ENCODE measurements at places on chromosomes 13 and 19. TPM values are rescaled to one million over a fixed set of nuclear protein-coding genes. Genes with fewer than 3 reads are reported as not detected.

Gene RAB3A
- 7.7 TPM for total RNA-seq

Gene LYPD5
- 1.0 TPM for total RNA-seq

Gene CGB1
- not detected for total RNA-seq

Gene EDNRB
- total RNA-seq, result 398 TPM

Gene LYPD3
- 0.73 TPM for total RNA-seq

Gene CATSPERD
- not detected for total RNA-seq

Gene ZNF433
- total RNA-seq, result 2.5 TPM

Gene ZNF177
- total RNA-seq, result 1.0 TPM

Gene ZNF470
- total RNA-seq, result 2.0 TPM

Gene RAB4B
- total RNA-seq, result 12.2 TPM

Gene GRIN2D
- 1.0 TPM for total RNA-seq

Gene WDFY2
- 2.8 TPM for total RNA-seq

Gene GIPR
- total RNA-seq, result 0.15 TPM

Gene PIH1D1
- 124 TPM for total RNA-seq

Gene ZNF761
- 6.7 TPM for total RNA-seq

Gene FGF9
- total RNA-seq, result not detected

Gene ADGRE3
- not detected for total RNA-seq

Gene CYP2F1
- total RNA-seq, result not detected

Gene TMEM255B
- 1.1 TPM for total RNA-seq

Gene CNFN
- 0.67 TPM for total RNA-seq

Gene EPS8L1
- total RNA-seq, result 8.3 TPM

Gene ZDHHC20
- total RNA-seq, result 70.9 TPM

Gene SPACA7
- total RNA-seq, result not detected

Gene CD209
- total RNA-seq, result not detected

Gene FPR1
- total RNA-seq, result not detected

Gene CDC42EP5
- 4.7 TPM for total RNA-seq

Gene C19orf44
- 5.8 TPM for total RNA-seq

Gene GSX1
- not detected for total RNA-seq

Gene MYO1F
- total RNA-seq, result 0.36 TPM

Gene TRAPPC6A
- total RNA-seq, result 16.7 TPM

Gene ERCC5
- total RNA-seq, result 52.9 TPM

Gene VWA8
- total RNA-seq, result 15.1 TPM

Gene ACTMAP
- 1.7 TPM for total RNA-seq

Gene EBI3
- total RNA-seq, result not detected

Gene PRR22
- total RNA-seq, result 0.93 TPM

Gene MBD3L2B
- not detected for total RNA-seq

Gene ACP7
- 2.1 TPM for total RNA-seq

Gene CACNA1A
- 0.36 TPM for total RNA-seq

All from melanocyte of skin (primary cell).